ENCODE measurements at places on chromosomes 4 and X.
A peak's percentile ranks its signal among the peaks of the same experiment; 100 is the strongest.

DNA sequence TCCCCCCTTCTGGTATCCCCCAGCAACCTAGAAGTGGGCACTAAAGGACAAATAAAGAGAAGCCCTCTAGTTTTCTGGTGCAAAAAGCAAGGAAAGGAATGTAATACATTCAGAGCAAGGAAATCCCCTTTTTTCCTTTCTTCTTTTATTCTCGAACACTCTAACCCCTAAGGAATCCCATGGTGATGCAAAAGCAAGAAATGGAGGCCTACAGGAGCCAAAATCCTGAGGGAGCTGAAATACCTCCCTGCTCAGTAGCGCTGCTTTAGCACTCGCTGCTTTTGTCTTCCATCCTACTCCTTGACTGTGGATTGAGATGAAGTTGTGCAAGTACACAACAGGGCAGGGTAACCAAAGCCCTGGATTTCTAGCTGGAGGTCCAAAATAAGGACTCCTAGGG lies 251.0 kb downstream of the PRDM5 start:
- no peak for DNase-seq

GRCh38 chrX:149467461-149467860 lies 37.6 kb downstream of the IDS start:
- DNase-seq: no peak

DNA sequence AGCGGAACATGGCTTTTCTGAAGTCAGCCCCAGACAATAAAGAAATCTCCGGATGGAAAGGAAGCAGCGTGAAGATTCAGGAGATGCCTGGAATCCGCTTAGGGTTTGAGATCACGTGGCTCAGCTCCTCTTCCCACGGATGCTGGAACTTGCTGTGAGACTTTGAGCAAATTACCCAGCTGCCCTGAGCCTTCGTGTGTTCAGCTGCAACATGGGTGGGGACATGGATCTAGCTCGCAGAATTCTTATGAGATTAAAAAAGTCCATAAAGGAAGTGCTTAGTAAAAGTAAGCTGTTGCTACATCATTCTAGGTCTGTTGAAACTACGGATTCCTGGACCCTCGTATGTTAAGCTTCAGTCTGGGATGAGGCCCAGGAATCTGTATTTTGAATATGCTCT lies 55.7 kb upstream of the STIM2 start:
- DNase-seq: no peak

DNA sequence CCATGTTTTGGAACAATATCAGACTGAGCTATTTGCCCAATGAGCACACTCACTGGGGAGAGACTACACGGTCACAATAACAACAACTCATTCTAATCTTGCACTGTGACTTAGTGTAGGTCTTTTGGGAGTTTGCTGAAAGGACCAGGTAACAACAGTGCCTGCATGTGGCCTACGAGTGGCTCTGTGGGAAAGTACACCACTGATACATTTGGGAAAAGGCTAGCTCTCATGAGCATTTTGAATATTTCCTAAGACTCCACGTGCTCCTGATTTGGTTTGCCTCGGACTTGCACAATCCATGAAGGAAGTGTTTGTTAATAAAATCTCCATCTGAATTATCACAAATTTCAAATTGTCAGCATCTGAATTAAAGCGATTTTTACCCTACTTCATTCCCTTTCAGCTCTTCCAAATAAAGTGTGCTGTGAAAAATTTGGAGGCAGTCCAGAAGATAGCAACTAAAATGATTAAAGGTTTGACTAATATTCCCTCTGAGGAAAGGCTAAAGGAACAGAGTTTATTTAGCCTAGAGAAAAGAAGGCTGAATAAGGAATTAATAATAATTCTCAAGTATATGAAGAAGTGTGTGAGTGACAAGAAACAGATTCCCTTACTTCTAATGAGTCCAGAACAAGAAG lies 406.4 kb downstream of the PPARGC1A start:
- DNase-seq: no peak

GRCh38 chr4:150306719-150307118 lies 228.5 kb downstream of the DCLK2 start:
- no peak for DNase-seq

DNA sequence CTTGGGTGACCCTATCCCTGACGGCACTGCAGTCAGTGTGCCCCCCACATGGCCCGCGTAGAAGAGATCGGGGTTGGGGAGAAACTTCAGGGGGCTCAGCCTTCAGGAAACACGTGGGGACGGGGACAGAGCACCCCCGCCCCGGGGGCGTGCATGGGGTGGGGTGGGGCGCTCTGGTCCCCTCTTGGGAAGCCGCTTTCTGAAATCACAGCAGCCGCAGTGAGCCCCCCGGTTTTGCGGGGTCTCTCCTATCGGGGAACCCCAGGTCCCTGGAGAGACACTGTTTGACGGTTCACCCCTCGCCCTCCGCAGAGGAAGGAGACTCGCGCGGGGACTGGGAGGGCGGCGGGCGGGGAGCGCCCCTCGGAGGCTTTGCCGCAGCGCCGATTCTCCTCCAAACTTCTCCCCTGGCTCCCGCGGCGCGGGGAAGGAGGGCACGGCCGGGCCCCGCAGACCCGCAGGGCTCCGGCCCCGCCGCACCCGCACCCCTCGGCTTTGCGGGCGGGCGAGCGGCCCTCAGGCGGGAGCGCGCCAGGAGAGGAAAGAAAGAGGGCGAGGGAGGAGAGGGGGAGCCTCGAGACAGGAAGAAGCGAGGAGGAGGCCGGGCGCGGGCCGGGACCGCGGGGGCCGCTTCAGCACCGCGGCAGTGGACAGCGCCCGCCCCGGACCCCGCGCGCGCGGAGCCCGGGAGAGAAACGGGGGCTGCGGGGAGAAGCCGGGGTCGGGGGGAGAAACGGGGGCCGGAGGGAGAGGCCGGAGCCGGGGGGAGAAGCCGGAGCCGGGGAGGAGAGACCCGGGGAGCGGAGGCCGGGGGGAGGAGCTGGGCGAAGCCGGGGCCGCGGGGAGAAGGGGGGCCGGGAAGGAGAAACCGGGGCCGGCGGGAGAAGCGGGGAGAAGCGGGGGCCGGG lies 612 bp downstream of the CPLX1 start:
- no peak for DNase-seq

- DNase-seq: no peak
These were observed 23.7 kb upstream of the FAM47B start for GRCh38 chrX:34918856-34919255.

DNA sequence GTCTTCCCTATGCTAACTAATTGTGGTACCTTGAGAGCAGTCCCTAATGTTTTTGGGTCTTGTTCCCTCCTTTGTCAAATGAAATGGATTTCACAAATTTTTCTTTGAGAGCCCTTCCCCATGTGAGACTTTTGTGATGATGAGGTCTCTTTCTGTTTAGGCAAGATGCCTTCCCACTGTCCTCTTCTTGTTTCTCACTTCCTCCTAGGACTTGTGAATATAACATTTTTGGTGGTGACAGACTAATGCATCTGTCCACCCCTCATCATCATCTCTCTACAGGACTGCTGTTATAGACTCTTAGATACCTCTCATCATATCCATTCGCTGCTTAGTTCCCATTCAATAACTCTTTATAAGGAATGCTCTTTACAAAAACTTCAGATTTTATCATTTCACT lies 8.7 kb upstream of the ANK2 start:
- no peak for DNase-seq

DNA sequence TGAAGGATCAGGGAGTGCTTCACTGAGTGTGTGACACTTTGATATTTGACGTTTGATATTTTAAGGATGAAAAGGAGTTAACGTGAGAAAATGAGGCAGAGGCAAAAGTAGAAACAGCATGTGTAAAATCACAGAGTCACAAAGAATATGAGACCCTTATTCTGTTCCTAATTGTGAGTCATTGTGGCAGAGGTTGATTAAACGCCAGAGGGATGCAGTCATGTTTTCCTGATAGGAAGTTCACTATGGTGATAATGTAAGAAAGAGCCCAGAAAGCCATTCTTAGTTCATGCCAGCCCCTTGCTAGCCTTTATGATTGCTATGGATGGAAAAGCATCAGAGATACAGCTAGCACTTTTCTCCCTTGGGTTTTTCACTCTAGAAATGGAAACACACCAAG lies 33.5 kb upstream of the IGSF1 start:
- DNase-seq: no peak

GRCh38 chrX:57447856-57448255 lies 144.0 kb upstream of the ZXDB start:
- no peak for DNase-seq

DNA sequence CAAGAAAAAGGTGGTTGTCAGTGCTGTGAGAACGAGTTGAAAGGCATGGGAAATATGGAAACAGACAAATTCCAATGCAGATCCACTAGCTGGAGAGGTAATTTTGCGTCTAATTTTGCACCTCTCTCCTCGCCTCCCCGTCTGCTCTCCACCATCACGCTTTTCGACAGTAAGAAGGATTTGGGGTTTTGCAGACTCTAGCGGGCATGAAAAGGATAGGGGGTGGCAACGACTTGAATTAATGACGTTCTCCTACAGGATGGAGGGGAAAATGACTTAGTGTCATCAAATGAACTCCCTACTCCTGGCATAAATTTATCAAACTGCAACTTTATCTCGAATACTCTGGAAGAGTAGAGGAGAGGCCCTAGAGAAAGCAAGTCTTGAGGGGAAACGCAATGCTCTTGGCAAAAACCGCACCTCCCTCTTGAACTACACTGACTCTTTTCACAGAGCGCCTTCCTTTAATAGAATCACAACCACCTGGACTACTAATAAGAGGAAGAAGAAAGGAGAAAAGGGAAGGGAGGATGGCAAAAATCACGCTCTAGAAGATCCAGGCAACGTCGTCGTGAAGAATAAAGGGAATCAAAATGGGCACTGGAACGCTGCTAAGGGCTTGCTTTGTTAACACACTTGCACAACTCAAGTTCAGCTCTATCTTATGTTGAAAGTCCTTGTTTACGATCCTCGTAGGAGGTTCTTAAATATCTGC lies 871 bp upstream of the SLITRK2 start:
- no peak for DNase-seq

GRCh38 chrX:47171996-47172395 lies 21.6 kb upstream of the UBA1 start:
- no peak for DNase-seq

DNA sequence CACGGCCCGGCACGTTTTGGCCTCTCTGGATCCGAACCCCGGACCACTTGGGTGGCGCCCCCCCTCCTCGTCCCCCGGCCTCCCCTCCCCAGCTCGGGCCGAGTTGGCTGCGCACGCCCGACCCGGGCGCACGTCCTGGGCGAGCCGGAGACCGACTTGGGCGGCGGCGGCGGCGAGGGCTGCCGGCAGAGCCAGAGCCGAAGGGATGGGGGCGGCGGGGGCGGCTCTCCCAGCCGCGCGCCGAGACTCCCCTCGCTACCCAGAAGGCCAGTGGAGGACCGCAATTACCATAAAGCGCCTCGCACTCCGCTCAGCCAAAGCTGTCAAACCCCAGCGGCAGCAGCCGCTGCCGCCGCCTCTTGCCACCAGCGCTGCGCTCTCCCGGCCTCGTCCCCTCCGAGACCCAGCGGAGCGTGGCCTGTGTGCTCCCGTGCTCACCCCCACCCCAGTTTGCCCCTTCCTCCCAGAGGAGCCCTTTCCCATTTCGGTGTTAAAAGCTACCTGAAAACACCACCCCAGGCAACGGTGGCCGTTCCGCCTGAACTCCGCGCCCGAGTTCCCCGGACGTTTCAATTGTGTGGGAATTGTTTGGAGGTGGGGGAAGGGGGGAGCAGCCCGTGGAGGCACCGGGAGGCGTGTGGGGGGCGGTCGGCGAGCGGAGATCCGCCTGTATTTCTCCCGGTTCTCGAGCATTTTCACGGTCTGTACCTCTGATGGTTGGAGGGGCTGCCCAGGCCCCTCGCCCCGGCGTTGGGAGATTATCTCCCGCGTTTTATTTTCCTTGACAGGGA lies 701 bp upstream of the BCOR start:
- peak; percentile 72 for DNase-seq

- DNase-seq: no peak
These were observed 549.8 kb upstream of the FAM241A start for GRCh38 chr4:111595456-111595855.

GRCh38 chrX:6448003-6448402 lies 86.9 kb downstream of the VCX3A start:
- DNase-seq: no peak

DNA sequence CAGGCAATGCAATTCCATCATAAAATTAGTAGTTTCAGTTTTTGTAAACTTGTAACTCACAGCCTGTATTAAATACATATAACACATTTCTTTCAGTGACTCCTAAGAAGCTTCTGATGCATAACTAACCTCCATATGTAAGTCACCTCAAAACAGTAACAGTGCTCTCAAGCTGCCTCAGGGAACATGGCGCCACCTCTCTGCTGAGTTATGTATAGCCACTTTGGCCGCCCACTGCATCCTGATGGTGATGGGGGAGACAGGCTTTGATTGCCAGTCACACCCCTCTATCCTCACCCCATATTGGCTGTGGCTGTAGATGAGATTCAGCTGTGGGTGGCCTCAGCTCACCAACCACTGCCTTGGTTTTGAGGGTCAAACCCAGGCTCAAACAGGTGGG lies 54.3 kb downstream of the LRBA start:
- peak; percentile 66 for DNase-seq

DNA sequence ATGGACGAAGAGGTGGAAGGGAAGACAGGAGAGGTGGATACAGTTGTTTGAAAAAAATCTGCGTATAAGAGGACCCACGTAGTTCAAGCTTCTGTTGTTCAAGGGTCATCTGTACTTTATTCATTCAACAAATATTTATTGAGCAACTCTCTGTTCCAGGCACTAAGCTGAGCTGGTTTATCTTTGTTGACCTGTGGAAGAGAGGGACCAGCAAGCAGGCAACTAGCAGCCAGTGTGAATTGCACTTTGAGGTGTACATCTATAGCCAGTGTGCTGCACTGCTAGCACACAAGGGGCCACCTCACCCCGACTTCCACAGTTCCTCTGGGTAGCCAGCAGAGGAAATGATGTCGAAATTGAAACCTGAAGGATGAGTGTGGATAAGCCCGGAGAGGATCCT lies 191.4 kb downstream of the SOWAHB start:
- no peak for DNase-seq

GRCh38 chrX:40087425-40088298 lies 10.1 kb downstream of the BCOR start:
- no peak for DNase-seq

- no peak for DNase-seq
These were observed 38.9 kb upstream of the SULT1B1 start for GRCh38 chr4:69799337-69799736.

DNA sequence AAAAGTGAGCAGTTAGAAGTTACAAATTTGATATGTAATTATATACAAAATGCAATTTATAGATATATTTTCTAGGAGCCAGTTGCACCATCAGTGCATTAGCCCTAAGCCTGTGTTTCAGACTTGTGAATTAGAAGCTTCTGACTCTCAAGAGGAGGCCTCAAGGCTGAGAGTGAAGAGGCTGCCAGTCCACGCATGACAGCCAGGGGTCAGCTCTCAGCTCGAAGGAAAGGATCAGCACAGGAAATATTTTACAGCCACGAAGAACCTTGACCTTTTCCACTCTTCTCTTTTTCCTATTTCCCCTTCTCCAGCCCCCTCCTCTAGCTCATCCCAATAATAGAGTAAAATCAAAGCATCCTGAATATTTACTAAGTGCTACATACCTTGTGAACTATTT lies 642.4 kb downstream of the TRIML1 start:
- DNase-seq: no peak
